Muscle of leg (tissue), 16 donors: ENCODE measurements at places on chromosomes 4 and X. TPM values are rescaled to one million over a fixed set of nuclear protein-coding genes. Genes with fewer than 3 reads are reported as not detected.

DNA sequence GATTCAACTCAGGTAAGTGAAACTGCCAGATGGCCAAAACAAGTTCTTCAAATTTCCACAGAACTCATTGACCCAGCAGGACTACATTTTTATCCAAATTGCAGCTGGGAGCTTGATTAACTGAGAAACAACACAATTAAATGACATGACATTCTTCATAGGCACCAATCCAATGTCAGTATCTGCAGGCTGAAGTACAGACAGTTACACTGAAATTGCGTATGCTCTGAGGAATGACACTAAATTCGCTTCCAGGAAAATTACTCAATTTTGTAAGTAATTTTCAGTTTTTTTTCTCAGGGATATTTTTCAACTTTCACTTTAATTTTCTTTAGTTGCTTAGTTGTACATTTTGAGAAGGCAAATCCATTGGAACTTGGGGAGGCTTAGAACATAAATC, 4.5 kb downstream of the C1GALT1C1 start:
- H3K27me3 ChIP-seq, result no peaks in the 10 kb centered on the region
- H3K27ac ChIP-seq, result no peak overlapping the region
- DNase-seq, result peak; percentile 37
- no peaks in the 10 kb centered on the region for H3K4me1 ChIP-seq
- no peaks in the 10 kb centered on the region for H3K36me3 ChIP-seq

DNA sequence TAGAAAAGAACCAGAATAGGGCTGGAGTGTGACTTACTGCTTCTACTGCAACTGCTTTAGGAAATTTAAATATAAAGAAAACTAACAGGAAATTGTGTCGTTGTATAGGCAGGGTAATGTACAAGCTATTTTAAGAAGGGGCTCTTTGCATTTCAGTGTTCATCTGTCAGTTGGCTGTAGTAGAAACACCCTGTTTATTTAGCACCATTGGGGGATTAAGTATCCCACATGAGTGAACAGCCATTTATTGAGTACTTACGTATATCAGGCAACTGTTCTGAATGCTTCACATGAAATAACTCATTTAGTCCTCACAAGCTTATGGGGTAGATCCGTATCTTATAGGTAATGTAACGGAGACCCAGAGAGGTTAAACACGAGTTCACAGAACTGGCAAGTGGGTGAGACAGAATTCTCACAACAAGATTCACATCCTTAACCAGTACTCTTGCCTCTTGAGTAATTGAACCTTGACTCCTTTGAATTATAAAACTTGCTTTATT, 23.9 kb downstream of the STIM2 start:
- H3K36me3 ChIP-seq, result no peaks in the 10 kb centered on the region
- H3K27me3 ChIP-seq, result no peaks in the 10 kb centered on the region
- H3K27ac ChIP-seq, result peak overlapping the region; percentile 67
- DNase-seq, result peak; percentile 26
- H3K4me1 ChIP-seq, result peaks cover 2% of the 10 kb centered on the region
- H3K4me3 ChIP-seq, result no peak overlapping the region

- H3K27ac ChIP-seq, result peak overlapping the region; percentile 86
- H3K27me3 ChIP-seq, result no peaks in the 10 kb centered on the region
- H3K36me3 ChIP-seq, result no peaks in the 10 kb centered on the region
- DNase-seq, result peak; percentile 90
Observed at GRCh38 chrX:78708262-78708661, 39.3 kb upstream of the LPAR4 start.

The SSX4B gene
- polyA plus RNA-seq, result not detected

The CSAG1 gene
- not detected for polyA plus RNA-seq
